T-helper 2 cell (primary cell): ENCODE measurements at places on chromosomes 1 and 21.
A peak's percentile ranks its signal among the peaks of the same experiment; 100 is the strongest.

DNA sequence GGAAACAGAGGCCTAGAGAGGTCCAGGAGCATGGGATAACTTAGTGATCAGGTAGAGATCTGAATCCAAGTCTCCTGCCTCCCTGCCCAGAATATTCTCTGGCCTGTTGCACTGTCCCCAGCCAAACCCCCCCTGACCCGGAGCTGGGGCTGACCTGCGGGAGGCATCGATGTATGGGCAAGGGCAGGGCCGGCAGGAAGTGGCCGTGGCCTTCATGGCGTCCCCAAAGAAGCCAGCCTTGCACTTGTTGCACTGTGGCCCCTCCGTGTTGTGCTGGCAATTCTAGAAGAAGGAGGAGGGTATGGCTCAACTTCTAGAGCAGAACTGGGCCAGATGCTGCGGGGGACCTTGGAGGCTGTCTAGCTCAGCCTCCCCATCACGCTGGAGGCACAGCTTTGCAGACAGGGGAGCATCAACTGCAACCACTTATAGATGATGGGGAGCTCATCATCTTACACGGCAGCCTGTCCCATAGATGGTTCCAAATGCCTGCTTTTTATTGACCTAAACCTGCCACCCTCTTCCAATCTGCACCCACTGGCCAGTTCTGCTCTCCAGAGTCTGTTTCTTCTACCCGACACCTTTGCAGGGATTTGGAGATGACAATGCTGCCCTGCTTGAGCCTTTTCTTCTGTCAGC, 58.2 kb downstream of the HSPG2 start:
- DNase-seq: no peak

GRCh38 chr1:52145137-52145536, 3.2 kb downstream of the ZFYVE9 start:
- DNase-seq: no peak

DNA sequence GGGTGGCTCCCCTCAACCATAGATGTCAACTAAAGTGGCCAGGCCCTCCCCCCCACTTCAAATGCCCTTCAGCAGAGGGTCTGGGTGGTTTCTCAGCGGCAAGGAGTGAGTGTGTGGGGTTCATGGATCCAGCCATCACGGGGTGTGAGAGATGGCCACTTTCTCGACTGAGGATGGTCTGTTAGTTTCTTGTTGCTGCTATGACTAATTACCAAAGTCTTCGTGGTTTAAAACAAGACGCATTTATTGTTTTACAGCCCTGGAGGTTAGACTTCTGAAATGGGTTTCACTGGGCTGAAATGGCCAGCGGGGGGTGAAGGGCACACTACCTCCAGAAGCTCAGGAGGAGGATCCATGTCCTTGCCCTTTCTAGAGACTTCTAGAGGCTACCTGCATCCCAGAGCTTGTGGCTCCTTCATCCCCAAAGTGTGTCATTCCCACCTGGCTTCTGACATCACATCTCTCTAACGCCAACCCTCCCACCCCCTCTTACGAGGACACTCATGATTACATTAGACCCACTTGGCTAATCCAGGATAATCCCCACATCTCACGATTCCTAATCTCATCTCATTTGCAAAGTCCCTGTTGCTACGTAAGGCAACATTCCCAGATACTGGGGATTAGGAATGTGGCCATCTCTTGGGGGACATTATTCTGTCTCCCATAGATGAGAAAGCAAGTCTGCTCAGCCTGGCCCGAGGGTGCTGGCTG, 53.0 kb downstream of the EPHB2 start:
- DNase-seq: peak; percentile 52

GRCh38 chr1:167293057-167293456, 72.4 kb downstream of the POU2F1 start:
- no peak for DNase-seq

DNA sequence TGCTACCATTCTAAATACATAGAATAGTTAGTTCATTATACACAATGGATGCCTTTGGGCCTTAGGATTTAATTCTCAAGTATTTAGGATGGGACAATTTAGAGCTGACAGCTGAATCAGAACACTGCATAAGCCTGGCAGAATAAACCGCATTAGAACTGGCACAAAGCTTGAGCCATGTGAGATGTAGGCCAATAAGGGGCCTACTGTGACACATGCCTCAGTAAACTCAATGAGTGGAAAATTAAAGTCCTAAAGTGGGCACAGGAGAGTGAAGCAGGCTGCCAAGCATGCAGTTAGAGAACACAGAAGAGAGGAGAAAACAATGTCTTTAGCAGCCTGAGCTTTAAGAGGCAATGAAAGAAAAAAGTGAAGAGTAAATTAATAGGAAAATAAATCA, 24.3 kb downstream of the SCYL3 start:
- DNase-seq: no peak

GRCh38 chr1:112697781-112698201, 9.1 kb downstream of the RHOC start:
- no peak for DNase-seq

DNA sequence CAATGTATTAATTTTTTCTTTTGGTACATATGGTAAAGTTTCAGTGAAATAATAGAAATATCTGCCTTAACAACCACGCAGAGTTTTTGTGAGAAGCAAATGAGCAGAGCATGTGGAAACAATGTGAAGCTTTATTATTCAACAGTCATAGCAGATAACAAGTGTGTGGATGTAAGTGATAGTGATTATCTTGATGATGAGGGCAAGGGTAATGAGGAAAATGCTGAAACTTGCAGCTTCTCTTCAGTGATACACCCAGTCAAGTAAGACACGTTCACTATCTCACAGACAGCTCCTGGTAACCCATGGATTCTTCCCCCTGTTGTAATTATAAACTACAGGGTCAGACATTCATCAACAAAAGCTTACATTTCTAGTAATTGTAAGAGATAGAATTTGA, 14.6 kb upstream of the OR2L5 start:
- DNase-seq: no peak

- peak; percentile 28 for DNase-seq
Observed at GRCh38 chr21:46253610-46254124, 25.1 kb upstream of the LSS start.

DNA sequence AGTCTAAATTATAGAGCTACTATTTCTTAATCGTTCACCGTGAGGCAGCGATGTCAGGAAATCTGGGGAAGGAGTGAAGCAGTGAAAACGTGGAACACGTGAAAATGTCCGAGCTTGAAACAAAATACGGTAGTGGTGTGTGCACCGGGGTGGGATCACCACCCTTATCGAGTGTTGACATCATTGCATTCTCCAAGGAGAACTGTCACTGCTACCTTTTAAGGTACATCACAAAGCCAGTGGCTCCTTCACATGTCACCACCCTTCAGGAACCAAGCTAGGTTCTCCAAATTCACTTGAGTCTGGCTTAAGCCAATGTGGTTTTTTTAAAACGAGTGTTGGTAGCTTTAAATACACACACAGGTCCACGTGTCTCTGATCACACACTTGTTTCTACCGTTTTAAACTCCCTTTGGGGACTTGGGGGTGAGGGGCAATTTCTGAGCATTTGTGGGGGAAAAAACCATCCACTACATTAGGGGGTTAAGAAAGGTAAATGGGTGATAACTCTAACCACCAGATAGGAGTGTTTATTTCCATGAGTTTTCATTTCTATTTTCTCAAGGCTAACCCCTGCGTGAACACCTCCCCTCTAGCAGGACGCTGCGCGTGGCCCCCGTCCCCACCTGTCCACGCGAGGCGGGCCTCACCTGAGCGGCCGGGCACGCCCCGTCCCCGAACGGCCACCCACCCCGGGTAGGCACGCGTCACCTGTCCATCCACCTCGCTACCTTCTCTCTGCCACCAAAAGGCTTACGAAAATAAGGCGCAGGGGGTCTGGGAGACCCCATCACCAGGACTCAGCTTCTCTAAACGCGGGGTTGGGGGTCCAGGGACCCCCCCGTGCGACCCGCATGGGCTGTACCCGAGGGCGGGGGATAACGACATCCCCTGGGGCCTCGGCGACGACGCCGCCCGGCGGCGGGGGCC, 978 bp downstream of the PRDM15 start:
- DNase-seq: peak; percentile 21

GRCh38 chr1:13832100-13832499, 132.1 kb downstream of the PRDM2 start:
- DNase-seq: no peak

DNA sequence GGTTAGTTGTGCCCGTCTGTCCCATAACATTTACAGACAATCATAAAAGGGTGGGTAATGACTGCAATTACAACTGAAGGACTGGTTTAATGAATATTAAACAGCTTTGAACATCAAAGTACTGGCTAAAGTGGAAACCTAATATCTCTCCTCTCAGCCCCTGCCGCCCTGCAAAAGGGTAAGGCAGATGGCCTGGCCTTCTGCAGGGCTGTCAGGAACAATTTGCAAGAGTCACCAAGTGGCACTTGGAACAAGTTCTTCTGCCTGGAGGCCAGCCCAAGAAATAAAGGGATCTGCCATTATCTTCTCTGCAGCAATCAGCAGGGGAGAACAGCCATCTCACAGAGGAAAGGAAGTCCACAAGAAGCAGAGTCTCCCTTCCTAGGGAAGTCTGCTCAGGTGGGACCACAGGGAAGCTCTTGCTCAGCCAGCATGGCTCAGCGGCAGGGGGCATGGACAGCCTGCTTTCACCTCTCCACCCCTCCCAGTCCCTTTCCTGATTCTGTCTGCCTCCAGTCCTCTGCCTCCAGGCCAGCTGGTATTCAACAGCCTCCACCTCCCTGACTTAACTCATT, 96.1 kb downstream of the TRABD2B start:
- DNase-seq: no peak

GRCh38 chr21:33070998-33071769, 1.2 kb downstream of the OLIG1 start:
- no peak for DNase-seq

GRCh38 chr1:183242556-183242955, 56.5 kb downstream of the LAMC2 start:
- DNase-seq: no peak

DNA sequence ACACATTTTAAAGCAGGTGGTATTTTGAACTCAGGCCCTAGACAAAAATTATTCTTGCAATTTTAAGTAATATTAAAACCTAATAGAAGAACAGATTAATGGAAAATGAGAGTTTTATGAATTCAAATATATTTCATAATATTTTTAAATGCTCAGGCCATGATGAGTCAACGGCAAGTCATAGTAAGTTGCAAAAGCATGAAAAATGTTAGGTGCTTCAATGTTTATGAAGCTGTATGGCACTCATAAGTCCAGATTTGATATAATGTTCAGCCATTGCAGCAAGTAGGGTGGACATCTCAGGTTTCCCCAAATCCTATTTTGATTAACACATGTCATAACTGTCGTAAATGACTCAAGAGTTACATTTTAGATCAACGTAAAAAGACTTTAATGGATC, 112.6 kb downstream of the GRIK1 start:
- no peak for DNase-seq

GRCh38 chr1:121538943-121539575, 354.3 kb downstream of the SRGAP2C start:
- no peak for DNase-seq

DNA sequence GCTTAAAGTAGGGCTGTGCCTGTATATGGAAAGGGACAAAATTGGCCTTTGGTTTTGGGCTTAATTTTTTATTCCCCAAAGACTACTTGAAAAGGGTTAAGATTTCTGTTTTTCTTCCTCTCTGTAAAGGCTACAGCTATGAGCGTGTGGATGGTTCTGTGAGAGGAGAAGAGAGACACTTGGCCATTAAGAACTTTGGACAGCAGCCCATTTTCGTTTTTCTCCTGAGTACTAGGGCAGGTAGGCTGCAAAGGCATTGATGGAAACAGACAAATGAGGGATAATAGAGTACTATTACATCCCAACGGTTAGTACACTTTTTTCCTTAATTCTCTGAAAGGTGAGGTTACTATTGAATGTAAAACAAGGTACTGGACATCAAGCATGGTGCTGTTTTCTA, 29.6 kb downstream of the CHD1L start:
- DNase-seq: no peak

DNA sequence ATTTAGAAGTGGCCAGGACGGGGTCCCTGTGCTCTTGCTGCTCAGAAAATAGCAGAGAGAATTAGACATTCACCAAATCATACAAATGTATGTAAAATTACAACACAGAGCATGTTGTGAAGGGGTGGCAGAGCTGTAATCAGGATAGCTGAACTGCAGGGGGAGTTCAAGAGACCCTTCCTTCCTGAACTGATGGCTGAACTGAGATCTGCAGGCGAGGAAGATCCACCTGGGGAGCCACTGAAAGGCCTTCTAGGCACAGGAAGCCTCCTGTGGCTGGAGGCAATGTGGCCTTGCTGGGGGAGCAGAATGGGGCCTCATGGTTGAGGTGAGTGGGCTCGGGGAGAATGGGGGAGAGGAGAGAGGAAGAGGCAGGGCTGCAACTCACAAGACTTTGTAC, 216.5 kb downstream of the PRDM2 start:
- DNase-seq: no peak

DNA sequence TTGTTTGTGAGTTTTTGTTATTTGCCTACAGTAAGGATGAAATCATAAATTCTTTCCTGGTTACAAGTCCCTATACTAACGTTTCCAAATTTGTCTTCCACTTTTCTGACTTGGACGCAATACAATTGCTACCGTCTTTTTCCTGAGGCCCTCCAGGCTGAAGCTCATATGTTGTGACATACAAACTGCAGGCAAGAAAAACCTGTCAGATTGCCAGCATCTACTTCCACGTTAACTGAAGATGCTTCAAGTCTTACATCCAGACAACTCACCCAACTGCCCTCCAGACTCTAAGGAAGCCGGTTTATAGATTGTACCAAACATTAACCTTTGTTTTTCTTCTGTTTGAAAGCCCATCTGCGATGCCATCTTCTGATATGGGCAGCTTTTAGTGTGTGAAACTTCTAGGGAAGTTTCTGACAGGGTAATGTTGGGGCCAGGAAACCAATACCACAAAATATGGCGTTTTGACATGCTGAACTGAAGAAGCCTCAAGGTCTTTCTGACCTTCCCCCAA, 21.4 kb upstream of the RNF11 start:
- no peak for DNase-seq

DNA sequence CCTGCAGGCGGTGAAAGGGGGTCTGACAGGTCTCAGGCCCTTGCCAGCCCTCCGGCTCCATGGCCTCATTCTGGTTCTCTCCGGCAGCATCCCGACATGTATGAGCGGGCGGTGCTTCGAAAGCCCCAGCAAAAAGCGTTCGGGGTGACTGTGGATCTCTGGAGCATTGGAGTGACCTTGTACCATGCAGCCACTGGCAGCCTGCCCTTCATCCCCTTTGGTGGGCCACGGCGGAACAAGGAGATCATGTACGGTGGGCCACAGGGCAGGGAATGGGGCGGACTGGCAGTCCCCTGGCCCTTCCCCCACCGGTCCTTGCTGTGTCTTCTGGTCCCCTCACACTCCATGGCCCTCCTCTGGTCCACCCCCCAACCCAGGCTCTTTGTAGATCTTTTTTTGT, 6.3 kb downstream of the IKBKE start:
- DNase-seq: no peak

GRCh38 chr1:202056644-202057334, 46.4 kb downstream of the ELF3 start:
- no peak for DNase-seq

GRCh38 chr1:24641646-24642151, 1.4 kb upstream of the SRRM1 start:
- no peak for DNase-seq

DNA sequence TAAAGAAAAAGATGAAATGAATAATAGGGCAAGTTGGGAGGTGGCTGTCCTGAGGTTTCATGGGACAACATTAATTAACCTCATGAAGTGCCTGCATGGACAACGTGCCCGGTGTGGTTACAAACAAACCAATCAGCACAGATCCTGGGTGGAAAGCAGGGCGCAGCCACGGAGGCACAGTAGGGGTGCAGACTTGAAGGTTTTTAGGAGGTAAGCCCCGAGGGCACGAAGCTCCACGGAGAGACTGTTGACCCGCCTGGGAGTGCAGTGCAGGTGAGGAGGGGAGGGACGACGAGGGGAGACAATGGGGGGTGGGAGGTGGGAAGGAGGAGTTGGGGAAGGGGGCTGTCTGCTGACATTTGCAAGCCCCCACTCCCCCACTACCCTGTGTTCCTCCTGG, 2.3 kb upstream of the RIPK4 start:
- no peak for DNase-seq
